Effector memory CD8-positive, alpha-beta T cell (primary cell): ENCODE measurements at places on chromosomes 5 and 9.

DNA sequence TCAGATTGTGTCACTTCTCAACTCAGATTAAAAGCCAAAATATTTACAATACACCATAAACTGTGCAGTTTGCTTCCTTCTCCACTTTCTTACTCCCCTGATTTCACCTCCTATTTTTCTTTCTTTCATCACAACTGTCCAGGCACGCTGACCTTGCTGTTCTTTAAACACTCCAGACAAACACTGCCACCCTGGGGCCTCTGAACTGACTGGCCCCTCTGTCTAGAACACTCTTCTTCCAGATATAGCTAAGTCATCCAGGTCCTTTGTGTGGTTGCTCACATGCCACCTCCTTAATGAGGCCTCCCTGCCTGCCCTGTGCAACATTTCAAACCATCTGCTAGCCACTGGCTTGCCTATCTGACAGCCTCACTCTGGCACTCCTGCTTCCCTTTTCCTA lies 46.6 kb downstream of the ATG10 start:
- no peak overlapping the region for H3K4me3 ChIP-seq
- DNase-seq, result no peak
- H3K36me3 ChIP-seq, result no peaks in the 10 kb centered on the region
- no peaks in the 10 kb centered on the region for H3K27me3 ChIP-seq
- H3K4me1 ChIP-seq, result no peaks in the 10 kb centered on the region

GRCh38 chr5:36442796-36443195 lies 141.1 kb upstream of the RANBP3L start:
- H3K4me3 ChIP-seq, result no peak overlapping the region
- DNase-seq, result no peak
- H3K27ac ChIP-seq, result no peak overlapping the region

GRCh38 chr5:96141749-96142148 lies 180.1 kb upstream of the ELL2 start:
- no peak overlapping the region for H3K27ac ChIP-seq
- H3K4me3 ChIP-seq, result no peak overlapping the region
- H3K4me1 ChIP-seq, result no peaks in the 10 kb centered on the region
- DNase-seq, result no peak

- peaks cover 27% of the 10 kb centered on the region for H3K4me1 ChIP-seq
- peaks cover 3% of the 10 kb centered on the region for H3K36me3 ChIP-seq
- no peak for DNase-seq
- peak overlapping the region; percentile 9 for H3K27ac ChIP-seq
These were observed 4.3 kb downstream of the RASGRF2 start for GRCh38 chr5:80964491-80964890.

- H3K4me1 ChIP-seq, result no peaks in the 10 kb centered on the region
- no peak for DNase-seq
- H3K27ac ChIP-seq, result peak overlapping the region; percentile 44
- H3K4me3 ChIP-seq, result peak overlapping the region; percentile 55
These were observed 739 bp downstream of the CARD9 start for GRCh38 chr9:136372561-136373299.

- H3K36me3 ChIP-seq, result no peaks in the 10 kb centered on the region
- no peak for DNase-seq
- no peak overlapping the region for H3K4me3 ChIP-seq
- no peak overlapping the region for H3K27ac ChIP-seq
These were observed 129.7 kb upstream of the CHD1 start for GRCh38 chr5:99058466-99058865.

DNA sequence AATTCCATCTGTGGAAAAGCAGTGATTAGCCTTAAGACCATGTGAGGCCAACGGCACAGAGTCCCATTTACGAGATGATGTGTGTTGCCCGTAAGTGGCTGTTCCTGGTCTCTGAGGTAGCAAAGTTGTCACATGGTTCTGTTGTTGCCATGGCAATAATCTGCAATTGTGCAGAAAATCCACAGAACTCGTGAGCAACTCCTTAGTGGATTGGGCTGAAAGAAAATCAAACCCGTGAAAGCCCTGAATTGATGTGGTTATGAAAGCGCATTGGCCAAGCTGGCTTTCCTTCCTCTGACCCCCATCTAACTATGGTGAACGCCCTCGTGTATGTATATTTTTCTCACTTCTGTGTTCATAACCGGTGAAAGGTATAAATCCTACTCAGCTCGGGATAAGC lies 614.7 kb downstream of the EBF1 start:
- no peaks in the 10 kb centered on the region for H3K27me3 ChIP-seq
- no peaks in the 10 kb centered on the region for H3K36me3 ChIP-seq
- no peaks in the 10 kb centered on the region for H3K4me1 ChIP-seq
- no peak overlapping the region for H3K4me3 ChIP-seq
